ENCODE measurements at places on chromosomes 2 and 18.

GRCh38 chr2:56195563-56195962 is 11.8 kb downstream of the CCDC85A start:
- no peak for DNase-seq

GRCh38 chr18:48641981-48642380 is 103.2 kb downstream of the CTIF start:
- no peak for DNase-seq

DNA sequence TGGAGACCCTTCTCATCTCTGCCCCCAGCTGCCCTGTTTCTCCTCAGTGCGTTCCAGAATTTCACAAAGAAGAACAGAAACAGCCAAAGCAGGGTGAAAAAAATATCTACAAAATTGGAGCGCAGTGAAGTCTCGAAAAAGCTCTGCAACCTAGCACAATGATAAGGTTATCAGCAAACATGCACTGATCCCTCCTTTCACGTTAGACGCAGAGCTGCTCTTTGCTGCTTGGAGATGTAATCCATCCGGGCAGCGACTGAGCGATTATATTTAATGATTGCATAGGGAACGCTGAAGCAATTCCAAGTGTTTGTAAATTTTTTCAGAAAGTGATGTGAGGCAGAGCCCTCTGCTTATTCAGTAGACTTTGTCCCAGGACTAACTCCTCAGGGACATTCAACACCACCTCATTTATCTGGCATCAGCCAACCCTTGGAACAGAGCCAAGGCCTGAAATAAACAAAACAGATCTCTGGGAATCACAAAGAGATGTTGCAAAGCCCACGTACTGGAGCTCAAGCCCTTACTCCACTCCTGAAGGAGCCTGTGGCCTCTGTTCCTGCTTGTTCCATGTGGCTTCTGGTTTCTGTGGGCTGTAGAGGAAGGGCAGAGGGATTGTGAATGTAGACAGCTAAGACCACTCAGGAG is 172.6 kb upstream of the BCL2L11 start:
- no peak for DNase-seq

GRCh38 chr18:61531891-61532290 is 198.7 kb downstream of the CDH20 start:
- no peak for DNase-seq

DNA sequence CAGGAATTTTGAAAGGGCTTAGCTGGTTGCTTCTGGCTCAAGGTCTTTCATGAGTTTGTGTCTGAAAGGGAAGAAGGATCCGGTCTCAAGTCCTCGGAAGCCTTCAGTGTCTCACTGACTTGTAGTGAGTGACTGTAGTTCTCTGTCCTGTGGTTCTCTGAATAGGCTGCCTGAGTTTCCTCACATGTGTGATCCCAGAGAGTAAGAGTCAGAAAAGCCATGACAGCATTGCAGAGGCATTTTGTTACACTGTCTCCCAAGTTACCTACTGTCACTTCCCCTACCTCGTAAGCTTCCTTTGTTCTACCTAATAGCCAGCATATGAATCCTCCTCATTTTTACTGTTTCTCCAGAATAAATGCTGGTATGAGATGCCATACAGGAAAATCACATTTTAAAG is 709.1 kb upstream of the CHAC2 start:
- DNase-seq, result no peak

Data from fibroblast of skin of scalp (primary cell).